Lung microvascular endothelial cell (primary cell): ENCODE measurements at places on chromosomes 12 and 14. TPM values are rescaled to one million over a fixed set of nuclear protein-coding genes. Genes with fewer than 3 reads are reported as not detected.

DNA sequence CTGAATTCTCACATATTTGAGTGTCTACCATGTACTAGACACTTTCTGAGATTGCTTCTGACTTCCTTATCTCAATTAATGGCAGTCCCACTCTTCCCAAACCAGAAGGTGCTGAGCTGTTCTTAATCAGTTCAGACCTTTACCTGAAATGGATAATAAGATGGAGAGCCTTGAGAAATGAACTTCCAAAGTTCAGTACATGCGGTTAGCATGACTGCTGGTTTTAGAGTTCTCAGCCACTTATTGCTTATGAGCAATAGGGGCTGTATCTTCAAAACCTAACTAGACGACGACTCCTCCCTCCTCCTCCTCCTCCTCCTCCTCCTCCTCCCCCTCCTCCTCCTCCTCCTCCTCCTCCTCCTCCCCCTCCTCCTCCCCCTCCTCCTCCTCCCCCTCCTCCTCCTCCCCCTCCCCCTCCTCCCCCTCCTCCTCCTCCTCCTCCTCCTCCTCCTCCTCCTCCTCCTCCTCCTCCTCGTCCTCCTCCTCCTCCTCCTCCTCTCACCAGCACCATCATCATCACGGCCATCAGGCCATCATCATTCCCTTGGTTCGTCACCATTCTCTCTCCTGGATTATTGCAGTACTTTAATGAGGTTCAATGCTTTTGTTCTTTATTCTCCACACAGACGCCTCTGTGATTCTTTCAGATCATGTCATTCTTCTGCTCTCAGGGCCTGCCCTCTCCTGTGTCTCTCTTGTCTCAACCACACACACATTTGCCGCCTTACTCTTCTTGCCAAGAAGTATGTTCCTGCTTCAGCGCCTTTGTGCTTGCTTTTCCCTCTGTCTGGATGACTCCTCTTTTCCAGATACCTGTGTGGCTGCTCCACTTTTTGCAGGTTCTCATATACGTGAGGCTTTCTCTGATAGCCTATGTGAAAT lies 2.7 kb downstream of the PCNX1 start:
- DNase-seq: no peak

DNA sequence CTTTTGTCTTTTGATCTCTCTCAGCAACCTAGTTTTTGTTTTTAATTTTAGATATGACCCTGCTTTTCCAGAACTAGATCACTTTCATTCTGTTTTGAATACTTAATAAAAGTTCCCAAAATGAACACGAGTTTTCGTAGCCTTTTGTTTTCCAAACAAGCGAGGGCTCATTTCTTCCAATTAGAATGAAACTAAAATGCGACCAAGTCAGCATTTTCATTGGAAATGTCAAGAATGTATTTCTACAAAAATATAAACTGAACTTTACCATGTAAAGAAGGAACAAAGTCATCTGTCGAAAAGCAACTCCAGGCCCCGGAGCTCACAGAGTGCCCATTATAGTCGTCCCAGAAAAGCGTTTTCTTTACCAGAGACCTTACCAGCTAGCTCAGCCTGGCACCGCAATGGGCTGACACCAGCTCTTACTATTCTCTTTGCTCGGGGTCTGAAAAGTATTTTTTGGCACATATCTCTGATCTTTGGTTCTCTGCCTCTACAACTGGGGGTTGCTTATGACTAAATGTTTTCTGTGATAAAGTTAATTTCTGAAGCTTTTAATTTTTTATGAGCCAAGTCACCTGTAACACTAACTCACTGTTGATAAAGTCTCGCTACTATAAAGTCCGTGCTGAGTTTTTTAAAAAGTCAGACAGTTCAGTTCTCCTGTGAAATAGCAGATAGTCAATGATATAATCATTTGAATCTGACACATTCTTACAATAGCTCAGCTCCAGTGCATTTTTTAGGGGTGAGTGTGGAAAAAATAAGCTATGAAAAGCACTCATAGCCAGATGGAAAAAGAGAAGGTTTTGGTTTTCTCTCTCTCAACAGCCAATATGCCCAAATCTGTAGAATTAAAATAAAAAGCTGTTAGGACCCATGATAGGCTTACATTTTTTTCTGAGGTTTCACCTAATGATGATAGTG lies 43.4 kb downstream of the SAMD4A start:
- no peak for DNase-seq

DNA sequence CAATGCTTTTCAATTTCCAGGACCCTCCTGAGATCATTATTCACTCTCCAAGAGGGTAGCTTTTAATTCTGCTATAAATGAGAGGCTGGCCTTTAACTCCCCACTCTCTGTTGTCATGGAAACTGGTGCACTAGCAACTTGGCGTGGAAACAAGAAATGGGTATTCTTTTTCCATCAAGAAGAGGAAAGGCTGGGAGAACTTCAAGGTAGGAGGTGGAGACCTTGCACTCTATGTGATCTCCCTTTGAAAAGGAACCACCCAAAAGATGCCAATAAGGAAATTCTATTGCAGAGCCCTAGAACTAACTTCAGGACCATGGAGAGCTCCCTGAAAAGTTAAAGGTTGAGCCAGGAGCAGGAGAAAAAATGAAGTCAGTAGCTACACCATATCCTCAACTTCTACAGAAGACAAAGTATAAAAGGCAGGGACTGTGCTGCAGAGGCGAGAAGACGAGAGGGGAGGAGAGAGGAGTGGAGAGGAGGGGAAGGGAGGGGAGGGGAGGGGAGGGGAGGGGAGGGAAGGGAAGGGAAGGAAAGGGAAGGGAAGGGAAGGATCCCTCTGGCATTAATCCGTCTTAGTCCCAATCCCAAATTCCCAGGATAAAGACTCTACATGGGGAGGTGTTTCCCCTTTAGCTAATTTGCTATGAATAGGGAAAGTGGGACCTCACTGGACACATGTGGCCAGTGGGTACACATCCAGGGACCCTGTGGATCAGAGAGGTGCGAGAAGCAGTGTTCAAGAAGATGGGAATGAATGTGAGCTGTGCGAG lies 46.7 kb upstream of the FICD start:
- peak; percentile 53 for DNase-seq

The GPRC5A gene
- total RNA-seq: 0.99 and 2.2 TPM in 2 replicates

The ACOT6 gene
- total RNA-seq: under 0.01 TPM in 1 of 2 replicates, not detected in the other

DNA sequence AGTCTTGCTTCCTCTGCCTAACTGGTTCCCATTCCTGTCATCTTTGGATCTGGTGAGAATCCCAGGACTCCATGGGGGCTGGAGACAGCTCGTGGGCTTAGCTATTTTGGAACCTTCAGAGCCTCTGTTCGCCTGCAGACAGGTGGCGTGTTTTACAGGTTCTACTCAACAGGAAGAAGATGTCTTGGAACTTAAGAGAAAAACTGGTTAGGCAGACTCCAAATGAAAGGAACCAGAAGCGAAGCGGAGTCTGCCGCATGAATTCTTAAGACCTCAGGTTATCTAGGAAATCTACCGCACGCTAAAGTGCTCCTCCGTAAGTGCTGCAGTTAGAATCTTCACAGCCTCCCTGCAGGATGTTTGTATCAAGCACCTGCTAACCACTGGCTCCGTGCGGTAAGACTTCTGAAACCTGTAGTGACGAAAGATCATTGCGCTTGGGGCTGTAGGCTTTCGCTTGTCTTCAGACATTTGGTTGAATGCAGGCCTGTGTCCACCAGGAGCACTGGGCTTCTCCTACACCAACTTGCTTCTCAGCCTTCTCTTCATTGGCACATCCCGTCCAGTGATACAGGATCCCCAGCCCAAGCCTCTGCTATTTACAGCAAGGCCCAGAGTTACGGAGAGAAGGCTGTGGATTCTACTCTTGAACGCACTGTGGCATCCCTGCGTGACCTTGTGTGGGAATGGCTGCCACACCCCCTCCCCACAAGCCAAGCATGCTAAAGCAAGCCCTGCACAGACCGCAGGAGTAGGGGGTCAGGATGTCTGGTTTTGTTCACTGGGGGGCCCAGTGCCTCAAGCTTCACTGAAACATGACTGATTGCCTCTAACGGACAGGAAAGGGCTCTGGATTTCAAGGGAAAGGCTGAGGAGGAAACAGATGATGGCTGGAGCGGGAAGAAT lies 35.0 kb downstream of the ACADS start:
- no peak for DNase-seq

DNA sequence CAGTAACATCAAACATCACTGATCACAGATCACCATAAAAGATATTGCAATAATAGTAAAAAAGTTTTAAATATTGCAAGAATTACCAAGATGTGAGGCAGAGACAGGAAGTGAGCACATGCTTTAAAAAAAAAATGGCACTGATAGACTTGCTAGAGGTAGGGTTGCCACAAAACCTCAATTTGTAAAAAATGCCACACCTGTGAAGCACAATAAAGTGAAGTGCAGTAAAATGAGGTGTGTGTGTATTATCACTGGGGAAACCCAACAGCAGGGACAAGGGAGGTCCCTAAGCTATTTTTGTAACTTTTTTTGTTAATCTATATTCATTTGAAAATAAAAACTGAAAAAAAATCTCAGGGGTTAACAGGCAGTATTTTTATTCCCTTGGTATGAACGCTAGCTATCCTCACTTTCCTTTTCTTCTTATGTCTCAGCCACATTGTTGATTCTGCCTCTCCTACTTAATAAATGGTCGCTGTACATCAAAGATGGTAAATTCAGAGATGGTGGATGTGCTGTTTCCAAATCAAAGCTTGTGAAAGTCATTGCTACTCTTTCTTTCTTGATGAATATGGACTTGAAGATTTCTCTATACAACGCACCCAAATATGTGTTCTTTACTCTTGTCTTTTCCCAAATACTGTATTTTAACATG lies 14.0 kb upstream of the KLRD1 start:
- DNase-seq: no peak

- no peak for DNase-seq
Observed at GRCh38 chr14:101934601-101935150, 29.7 kb upstream of the DYNC1H1 start.

The ZDHHC22 gene
- under 0.01 TPM in 1 of 2 replicates, not detected in the other for total RNA-seq

The SYCP3 gene
- total RNA-seq: under 0.01 TPM in 1 of 2 replicates, not detected in the other

DNA sequence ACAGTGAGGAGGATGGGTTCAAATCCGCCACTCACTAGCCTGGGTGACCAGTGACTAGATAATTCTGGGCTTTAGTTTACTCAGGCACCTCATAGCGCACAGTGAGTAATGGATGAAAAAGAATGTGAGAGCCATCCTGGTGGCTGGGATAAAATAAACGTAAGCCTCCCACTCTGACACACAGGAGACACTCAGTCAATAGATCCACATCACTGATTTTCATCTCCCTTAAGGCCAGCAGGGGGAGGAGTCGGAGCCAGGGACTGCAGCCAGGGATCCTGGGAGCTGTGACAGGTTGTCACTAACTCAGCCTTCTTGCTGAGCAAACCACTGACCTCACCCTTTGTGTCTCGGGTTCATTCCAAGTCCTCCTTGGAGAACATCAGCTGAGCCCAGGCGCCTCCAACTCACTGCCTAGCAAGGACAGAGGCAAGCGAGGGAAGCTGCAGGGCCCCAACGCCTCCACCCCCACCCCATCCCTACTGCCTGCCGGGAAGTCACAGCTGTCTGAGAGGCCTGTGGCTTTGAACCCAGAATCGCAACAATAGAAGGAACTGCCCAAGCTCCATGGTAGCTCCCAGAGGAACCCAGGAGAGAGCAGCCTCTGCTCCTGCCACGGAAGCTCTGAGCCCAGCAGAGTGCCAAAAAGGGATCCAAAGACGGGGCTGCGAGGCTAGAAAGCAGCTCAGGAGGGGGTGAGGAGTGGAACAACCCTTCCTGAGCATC lies 30.7 kb downstream of the PXN start:
- DNase-seq: peak; percentile 77

DNA sequence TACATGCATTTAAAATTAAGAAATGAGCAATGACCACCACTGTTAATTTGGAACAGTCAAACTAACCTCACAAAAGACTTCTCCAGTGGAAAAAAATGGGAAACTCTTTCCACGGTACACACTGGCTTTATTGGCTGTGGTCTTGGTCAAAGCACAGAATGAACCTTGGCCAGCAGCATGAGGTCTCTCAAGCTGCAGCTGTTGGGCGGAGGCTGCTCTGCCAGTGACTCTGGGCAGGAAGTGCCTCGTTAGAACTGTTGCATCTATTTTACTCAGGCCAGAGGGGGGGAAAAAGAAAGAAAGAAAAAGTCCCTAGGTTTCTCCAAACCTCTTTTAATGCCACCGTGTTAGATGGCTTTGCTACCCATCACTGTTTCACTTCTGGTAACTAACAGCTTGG lies 279.8 kb upstream of the DIO2 start:
- no peak for DNase-seq

The FAM90A1 gene
- under 0.01 TPM in 1 of 2 replicates, not detected in the other for total RNA-seq

The FAM181A gene
- not detected in 2 replicates for total RNA-seq

The MYO1A gene
- total RNA-seq: not detected in 2 replicates

DNA sequence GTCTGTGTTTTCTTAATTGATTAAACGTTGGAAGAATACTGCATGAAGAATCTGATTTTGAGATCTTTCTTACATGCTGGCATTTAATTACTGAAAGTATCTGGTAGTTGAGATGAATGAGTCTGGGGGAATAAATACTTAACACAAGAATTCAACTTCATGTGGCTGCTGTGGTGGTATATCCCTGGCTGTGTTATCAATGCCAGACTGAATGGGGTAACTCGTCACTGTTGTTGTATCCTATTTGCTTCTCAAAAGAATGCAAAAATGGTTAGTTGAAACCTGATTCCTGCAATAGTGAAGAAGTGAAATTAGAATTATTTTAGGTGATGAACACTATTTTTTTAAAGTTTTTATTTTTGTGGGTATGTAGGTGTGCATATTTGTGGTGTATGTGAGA lies 72.5 kb downstream of the HMGA2 start:
- DNase-seq: no peak

- no peak for DNase-seq
Observed at GRCh38 chr12:28051516-28052354, 79.2 kb upstream of the PTHLH start.

GRCh38 chr12:43120150-43120549 lies 431.9 kb downstream of the ADAMTS20 start:
- no peak for DNase-seq

The TAS2R14 gene
- total RNA-seq: 0.87 and 1.4 TPM in 2 replicates

The SEL1L gene
- 44.2 and 63.3 TPM in 2 replicates for total RNA-seq

- DNase-seq: peak; percentile 86
Observed at GRCh38 chr12:52230364-52231281, 2.4 kb upstream of the KRT7 start.

- DNase-seq: no peak
Observed at GRCh38 chr12:87768501-87769287, 260.5 kb downstream of the C12orf50 start.

The SLC5A8 gene
- under 0.01 TPM in 1 of 2 replicates, not detected in the other for total RNA-seq

GRCh38 chr14:22300646-22301045 lies 288.4 kb downstream of the DAD1 start:
- DNase-seq: no peak

- DNase-seq: peak; percentile 53
Observed at GRCh38 chr14:34081576-34082136, 130.8 kb upstream of the EGLN3 start.

The INHBE gene
- total RNA-seq: not detected in 2 replicates

The RD3L gene
- not detected in 2 replicates for total RNA-seq

- DNase-seq: no peak
Observed at GRCh38 chr12:6314776-6315175, 4.3 kb downstream of the PLEKHG6 start.

DNA sequence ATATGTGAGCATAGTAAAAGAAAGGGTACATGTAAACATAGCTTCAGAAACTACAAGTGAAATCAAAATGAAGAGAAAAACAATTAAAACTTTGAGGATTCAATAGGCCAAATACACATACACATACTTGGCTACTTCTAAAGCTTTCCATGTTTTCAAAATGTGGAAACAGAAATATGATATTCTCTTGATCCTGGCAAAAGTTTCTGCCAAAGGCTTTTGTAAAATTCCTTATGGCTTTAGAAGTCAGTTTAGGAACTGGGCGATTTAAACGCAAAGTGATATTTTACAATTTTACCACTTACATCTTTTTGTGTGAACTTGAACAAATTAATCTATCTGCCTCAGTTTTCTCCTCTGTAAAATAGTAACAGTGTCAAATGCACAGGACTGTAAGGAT lies 756.4 kb downstream of the C12orf50 start:
- DNase-seq: no peak

- no peak for DNase-seq
Observed at GRCh38 chr12:122082621-122083356, 4.2 kb downstream of the MLXIP start.

The NELL2 gene
- total RNA-seq: under 0.01 TPM in 1 of 2 replicates, not detected in the other

The RNASE2 gene
- not detected in 2 replicates for total RNA-seq
